ENCODE measurements at places on chromosomes 16 and 17.

DNA sequence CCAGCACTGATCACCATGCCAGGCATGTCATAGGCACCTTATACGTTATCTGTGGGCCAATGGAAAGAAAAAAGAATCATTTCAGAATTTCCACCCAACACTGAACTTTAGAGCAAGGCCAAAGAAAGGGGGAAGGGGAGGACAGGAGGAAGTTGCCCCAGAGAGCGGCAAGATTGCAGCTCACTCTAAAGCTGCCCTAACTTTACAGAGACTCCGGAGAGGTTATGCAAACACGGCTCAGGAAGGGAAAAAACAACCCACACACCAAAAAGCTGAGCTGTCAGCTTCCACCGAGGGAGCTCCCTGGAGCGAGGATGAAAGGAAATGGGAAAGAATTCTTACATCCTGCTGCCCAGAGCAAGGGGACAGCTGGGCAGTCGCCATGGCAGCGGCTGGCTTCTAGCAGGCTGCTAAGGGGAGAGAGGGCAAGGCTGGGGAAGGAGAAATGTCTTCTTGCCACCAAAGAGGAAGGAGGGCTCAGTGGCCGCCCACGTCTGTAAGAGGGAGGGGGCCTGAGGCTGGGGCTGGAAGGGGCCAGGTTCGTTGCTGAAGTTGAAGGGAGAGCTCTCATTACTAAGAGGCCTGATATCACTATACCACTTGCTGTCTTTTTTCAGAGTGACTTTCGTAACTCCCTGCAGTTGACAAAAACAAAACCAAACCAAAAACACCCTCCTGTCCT, 18.2 kb downstream of the COTL1 start:
- no peak for DNase-seq

DNA sequence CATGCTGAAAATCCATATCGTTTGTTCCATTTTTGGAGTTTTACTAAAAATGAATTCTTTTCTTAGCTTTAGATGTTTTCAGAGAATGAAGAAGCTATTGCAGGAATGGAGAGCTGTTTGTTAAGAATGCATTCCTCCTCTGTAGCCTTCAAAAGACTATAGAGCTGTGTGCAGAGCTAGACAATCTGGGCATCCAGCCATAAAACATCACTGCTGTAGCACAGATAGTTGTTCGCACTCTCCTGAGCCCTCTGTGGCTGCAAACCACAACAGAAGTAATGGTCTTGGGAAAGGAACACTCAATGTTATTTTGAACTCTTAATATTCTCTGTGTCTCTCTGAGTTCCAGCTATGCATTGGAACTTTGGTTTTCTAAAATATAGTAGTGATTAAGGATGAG, 4.9 kb downstream of the TNRC6C start:
- DNase-seq: no peak

DNA sequence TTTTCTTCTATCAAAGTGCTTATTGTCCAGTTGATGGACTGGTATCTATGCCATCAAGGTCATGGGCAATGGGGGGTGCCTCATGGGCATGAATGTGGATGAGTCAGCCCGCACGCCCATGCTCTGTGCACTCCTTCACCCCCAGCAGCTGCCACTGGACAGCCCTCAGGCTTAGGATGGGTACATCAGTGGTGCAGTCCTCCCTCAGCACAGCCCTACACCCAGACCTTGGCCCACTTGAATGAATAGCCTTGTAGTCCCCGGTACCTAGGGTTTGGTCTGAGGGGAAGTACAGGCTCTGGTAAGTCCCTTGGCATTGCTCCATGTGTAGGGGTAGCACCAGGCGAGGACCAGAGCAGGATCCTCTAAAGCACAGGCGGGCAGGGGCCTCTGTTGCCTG, 10.4 kb upstream of the GNA13 start:
- no peak for DNase-seq

- no peak for DNase-seq
Measured at GRCh38 chr17:78255029-78255656, 23.7 kb downstream of the TMEM235 start.

GRCh38 chr17:17613708-17614114, 22.2 kb upstream of the PEMT start:
- DNase-seq: peak; percentile 29

GRCh38 chr16:49964973-49965372, 60.1 kb upstream of the CNEP1R1 start:
- DNase-seq: no peak

DNA sequence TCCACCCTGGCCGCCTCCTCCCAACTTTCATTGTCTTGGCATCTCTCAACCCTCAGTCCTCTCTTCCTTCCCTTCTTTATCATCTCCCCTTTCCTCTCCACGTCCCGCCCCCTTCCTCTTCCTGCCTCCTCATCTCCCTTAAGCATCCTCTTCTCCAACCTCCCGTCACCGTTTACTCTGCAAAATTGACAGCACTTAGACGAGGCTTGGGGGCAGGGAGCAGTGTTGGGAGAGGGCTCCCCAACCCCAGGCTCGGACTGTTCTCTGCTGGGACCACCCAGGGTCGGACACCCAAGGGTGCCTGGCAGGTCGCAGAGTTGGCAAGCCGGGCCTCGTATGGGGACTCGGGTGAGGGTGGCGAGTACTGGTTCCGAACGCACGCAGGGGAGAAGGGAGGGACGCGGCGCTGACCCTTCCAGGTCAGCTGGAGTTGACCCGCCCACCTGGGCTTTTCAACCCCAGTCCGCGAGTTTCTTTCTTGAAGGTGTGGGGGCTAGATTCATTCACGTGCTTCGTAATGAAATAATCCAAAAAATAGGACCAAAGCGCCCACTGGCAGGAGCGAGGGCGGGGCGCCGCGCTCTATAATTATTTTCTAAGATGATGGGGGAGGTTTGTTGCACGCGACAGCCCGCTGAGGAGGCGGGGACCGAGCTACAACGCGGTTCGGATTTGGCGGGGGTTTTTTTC, 775 bp upstream of the PAGR1 start:
- no peak for DNase-seq

- no peak for DNase-seq
Measured at GRCh38 chr17:7315570-7316235, 543 bp upstream of the GPS2 start.

GRCh38 chr17:69325518-69326376, 1.2 kb downstream of the ABCA5 start:
- no peak for DNase-seq
